ENCODE measurements at places on chromosomes 7 and 10.

- no peak for DNase-seq
These were observed 316.6 kb downstream of the SNX13 start for GRCh38 chr7:17623546-17624185.

GRCh38 chr10:110836706-110837105 is 35.0 kb upstream of the PDCD4 start:
- DNase-seq = no peak

DNA sequence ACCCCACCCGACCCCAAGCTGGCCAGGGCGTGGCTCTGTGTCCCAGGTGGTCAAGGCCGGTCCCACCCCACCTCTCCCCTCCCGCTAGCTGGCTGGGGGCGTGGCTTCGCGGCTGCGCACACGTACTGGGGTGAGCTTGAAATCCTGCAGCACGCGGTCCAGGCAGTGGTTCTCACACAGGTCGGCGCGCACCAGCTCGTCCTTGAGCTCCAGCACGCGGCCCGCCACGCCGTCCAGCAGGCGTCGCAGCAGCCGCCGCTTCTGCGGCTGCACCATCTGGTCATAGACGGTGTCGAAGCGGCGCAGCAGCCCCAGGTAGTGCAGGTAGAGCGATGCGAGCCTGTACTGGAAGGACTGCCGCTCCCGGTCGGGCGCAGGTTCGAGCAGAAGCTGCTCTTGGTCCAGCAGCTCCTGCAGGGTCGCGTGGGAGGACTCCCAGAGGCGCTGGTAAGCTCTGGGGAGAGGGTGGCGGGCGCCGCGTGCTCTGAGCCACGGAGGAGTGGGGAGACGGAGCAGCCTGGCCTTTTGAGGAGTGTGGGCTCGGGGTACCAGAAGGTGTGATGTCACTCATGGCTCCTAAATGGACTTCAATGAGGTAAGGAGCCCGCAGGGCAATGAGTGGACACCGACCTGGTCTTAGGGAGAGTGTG is 5.8 kb downstream of the H2BK1 start:
- DNase-seq = no peak

DNA sequence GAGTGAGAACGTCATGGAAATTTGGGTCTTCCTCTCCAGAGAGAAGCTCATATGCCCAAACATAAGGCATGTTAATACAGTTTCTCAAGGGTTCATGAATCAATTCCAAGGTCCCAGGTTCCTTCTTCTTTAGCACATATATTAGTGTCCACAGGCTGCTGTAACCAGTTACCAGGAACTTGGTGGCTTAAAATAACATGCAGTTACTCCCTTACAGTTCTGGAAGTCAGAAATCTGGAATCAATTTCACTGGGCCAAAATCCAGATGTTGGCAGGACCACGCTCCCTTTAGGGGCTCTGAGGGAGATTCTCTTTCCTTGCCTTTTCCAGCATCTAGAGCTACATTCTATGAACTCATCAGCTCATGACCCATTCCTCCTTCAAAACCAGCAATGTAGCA is 64.8 kb downstream of the MRC1 start:
- DNase-seq = no peak

DNA sequence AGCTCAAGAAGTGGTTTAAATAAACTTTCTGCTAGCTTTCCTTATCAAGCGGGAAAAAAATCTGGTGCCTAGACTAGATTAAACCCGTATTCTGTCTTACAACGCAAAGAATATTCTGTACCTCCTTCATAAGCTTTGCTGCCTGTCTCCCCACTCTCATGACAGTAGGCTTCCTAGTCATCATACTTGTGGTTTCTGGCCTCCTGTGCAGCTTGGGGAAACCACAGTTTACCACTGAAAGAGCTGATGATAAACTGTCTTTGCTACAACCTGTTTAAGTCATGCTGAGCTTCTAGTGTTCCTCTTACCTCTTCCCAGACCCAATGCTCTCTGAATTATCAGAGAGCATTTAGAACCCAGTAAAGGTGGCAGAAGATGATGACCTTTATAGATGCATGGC is 55.0 kb downstream of the PODXL start:
- no peak for DNase-seq

DNA sequence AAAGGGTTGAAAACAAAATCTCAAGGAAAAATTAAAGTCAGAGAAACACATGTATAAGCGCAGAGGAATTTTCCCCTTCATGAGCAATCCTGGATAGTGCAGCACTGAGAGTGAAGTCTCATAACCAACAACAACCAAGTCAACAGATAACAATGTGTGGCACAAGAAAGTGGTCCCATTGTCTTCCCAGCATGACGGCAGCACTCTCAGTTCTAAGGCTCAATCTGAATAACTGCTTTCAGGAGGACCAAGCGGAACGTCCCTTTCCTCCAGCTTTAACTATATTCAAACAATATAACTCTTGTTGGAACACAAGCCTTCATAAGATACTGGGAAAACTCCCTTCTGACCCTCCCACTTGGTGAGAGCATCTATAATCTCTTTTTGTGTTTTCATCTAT is 137.9 kb downstream of the RAPGEF5 start:
- no peak for DNase-seq

GRCh38 chr7:44148166-44148565 is 7.0 kb upstream of the MYL7 start:
- DNase-seq = no peak

DNA sequence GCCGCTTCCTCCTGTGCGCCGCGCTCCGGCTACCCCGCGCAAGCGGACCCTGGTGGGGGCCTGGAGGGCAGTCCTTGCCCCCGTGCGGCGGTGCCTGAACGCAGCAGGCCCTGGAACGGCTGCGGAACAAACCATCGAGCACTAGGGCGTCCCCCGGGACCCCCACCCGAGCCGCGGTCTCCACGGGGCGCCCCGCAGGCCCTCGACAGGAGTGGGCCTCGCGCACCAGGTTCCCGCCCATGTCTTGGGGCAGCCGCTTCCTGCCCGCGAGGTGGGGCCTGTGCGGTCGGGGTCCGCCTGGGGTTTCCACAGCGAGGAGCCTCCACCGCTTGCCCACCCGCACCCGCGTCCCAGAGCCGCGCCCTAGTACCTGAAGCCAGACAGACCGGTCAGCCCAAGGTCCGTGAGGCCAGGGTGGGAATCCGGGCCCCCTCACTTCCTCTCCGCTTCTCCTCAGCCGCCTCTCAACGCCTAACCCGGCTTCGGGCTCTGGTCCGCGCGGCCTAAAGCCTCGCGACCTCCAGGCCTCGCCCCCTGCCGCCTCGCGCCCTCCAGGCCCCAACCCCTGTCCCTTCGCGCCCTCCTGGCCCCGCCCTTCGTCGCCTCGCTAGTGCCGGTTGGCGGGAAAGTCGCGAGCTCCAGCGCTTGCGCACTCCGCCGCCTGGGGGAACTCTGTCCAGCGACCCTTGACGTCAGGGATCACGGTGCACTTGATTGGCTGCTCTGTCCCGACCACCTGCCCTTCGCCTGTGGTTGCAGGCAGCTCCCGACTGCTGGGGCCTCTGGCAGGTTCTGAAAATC is 7.0 kb upstream of the GBX1 start:
- no peak for DNase-seq

DNA sequence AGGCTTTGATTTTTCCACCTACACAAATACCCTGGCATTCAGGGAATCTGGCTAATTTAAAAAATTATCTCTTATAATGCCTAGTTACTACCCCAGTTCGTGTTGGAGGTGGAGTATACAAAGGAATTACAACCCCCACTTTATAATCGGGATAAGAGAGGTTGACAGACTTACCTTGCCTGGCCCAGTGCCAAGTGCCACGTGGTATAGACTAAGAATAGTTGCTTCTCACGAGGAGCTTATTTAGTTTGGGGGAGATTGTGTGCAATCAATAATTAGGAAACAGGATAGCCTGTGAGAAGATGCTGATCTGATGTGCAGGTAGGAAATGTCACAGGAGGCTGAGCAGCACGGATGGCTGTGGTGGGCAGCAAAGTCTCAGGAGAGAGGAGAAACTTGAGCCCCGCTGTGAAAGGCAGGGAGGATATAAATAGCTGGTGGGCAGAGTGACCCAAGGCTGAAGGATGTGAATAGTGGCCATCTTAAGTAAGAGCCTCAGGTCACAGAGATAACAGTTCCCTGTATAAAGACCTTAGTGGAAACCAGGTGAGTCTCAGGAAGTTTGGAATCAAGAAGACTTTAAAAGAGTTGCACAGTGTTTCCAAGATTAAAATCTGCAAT is 11.3 kb upstream of the ATXN7L1 start:
- DNase-seq = no peak

DNA sequence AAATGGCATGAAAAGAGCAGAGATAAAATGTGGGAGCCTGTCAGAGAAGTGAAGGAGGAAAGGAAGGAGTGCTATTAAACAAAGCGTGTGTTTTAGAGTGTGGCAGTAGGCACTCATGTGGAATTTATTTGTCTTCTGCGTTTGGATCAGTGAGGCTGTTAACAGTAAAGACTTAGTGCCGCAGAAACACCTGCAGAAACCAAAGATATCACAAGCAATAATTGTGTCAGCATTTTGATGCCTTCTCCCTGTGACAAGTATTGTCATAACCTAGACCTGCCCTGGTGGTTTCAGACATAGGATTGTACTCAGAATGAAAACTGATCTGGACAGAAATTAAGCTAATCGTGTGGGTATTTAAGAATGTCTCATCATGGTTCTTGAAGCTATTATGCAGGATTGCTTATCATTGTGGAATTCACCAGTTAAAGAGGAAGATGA is 191.0 kb downstream of the CAMK1D start:
- no peak for DNase-seq

DNA sequence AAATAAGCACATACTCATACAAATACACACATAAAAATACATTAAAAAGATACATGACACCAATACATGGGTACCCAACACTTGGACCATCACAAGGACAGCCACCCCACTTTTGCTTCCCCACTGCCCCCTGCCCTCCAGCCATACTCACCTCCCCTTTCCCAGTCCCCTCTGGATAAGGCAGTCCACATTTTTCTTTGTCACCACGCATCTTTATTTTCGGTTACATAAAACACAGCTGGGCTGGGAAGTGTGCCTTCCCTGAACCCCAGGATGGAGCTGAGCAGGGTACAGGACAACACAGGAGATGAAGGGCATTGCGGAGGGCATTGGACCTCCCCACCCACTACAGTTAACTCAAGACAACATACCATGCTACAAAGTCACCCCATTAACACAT is 1.1 kb upstream of the HOXA3 start:
- DNase-seq = no peak
